ENCODE measurements at places on chromosomes 5 and 9. TPM values are rescaled to one million over a fixed set of nuclear protein-coding genes. Genes with fewer than 3 reads are reported as not detected.

- no peak overlapping the region for H3K4me3 ChIP-seq
- no peaks in the 10 kb centered on the region for H3K36me3 ChIP-seq
- no peaks in the 10 kb centered on the region for H3K27me3 ChIP-seq
- no peaks in the 10 kb centered on the region for H3K4me1 ChIP-seq
Observed at GRCh38 chr5:65446682-65447081, 35.0 kb downstream of the ADAMTS6 start.

OTULINL gene
- total RNA-seq: 19.8 TPM

- H3K4me1 ChIP-seq: no peaks in the 10 kb centered on the region
- no peaks in the 10 kb centered on the region for H3K36me3 ChIP-seq
- no peaks in the 10 kb centered on the region for H3K27me3 ChIP-seq
Observed at GRCh38 chr9:13352451-13352979, 73.0 kb upstream of the MPDZ start.

GRCh38 chr9:103458826-103459225, 463.7 kb downstream of the CYLC2 start:
- no peak for DNase-seq
- no peaks in the 10 kb centered on the region for H3K27me3 ChIP-seq
- no peak overlapping the region for H3K4me3 ChIP-seq

EQTN gene
- total RNA-seq: 2.4 TPM

DNA sequence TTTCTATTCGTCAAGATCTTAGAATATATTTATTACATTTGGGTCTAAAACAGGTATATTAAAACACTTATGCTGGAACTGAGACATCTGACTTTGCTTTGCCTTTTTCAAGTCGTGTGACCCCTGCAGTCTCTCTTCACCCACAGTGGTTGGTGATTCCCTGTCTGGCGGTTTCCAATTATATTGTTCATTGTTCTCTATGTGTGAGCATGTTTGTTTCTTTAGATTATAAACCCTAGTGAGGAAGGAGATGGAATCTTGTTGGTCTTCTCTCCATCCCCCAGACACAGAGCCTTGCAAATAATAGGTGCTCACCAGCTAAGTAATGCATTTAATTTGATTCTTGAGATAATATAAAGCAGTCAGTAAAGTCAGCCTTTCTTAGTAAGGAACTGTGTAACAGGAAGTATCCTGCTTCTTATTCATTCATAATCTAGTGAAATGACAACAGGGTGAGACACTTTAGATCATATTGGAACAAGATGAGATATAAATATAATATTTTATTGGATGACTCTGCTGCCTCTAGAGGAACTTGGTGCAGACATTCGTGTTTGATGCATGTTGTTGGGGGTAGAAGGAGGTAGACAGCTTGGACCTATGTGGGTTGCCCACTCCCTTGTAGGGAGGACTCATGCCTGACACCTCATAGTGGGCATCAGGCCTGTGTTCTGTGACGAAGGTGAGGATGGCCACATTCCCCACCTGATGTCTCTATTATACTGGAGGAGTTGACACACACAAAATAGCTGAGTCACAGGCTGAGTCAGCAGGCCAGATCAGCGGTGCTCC, 88.1 kb downstream of the FGF1 start:
- no peak overlapping the region for H3K4me3 ChIP-seq
- H3K27ac ChIP-seq: no peak overlapping the region
- peak; percentile 61 for DNase-seq
- H3K36me3 ChIP-seq: no peaks in the 10 kb centered on the region
- H3K27me3 ChIP-seq: no peaks in the 10 kb centered on the region

- H3K27me3 ChIP-seq: no peaks in the 10 kb centered on the region
- no peaks in the 10 kb centered on the region for H3K4me1 ChIP-seq
- DNase-seq: no peak
- H3K27ac ChIP-seq: no peak overlapping the region
- H3K36me3 ChIP-seq: peaks cover 66% of the 10 kb centered on the region
Observed at GRCh38 chr9:97573482-97574073, 59.6 kb downstream of the TSTD2 start.

PCAT7 gene
- total RNA-seq: 0.87 TPM

PPP3R2 gene
- total RNA-seq: not detected

NR2F1 gene
- total RNA-seq: 37.8 TPM

GRCh38 chr9:81103597-81104471, 585.5 kb downstream of the TLE1 start:
- peaks cover 4% of the 10 kb centered on the region for H3K27me3 ChIP-seq
- no peak overlapping the region for H3K4me3 ChIP-seq
- DNase-seq: no peak
- no peak overlapping the region for H3K27ac ChIP-seq
- H3K4me1 ChIP-seq: no peaks in the 10 kb centered on the region
- H3K36me3 ChIP-seq: no peaks in the 10 kb centered on the region

- H3K4me1 ChIP-seq: peaks cover 30% of the 10 kb centered on the region
- no peak for DNase-seq
- no peak overlapping the region for H3K27ac ChIP-seq
- H3K27me3 ChIP-seq: no peaks in the 10 kb centered on the region
Observed at GRCh38 chr9:92289708-92290390, 3.6 kb downstream of the IARS1 start.

IL9 gene
- total RNA-seq: not detected

DNA sequence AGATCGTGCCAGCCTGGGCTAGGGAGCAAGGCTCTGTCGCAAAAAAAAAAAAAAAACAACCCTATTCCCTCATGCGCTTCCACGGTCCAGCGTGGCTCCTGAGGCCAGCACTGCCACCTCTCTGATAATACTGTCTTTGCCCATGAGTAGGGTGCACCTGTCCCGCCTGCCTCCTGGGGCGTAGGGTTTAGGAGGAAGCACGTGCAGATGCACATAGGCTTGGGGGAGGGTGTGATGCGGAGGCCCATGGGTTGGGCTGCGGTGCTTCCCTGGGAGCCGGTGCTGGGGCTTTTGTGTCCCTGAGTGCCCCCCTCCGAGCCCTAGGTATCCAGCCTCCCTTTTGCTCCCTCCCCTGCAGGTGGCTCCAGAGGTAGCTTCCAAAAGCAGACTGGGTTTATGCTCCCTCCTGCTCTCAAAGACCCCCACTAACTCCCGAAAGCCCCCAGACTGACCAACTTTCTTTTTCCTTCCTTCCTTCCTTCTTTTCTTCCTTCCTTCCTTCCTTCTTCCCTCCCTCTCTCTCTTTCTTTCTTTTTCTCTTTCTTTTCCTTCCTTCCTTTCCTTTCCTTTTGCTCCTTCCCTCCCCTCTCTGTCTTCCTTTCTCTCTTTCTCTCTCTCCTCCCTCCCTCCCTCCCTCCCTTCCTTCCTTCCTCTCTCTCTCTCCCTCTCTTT, 12.8 kb downstream of the FGFR4 start:
- DNase-seq: no peak
- no peaks in the 10 kb centered on the region for H3K27me3 ChIP-seq
- H3K36me3 ChIP-seq: no peaks in the 10 kb centered on the region
- H3K4me3 ChIP-seq: no peak overlapping the region
- H3K27ac ChIP-seq: peak overlapping the region; percentile 73

GRCh38 chr5:10634050-10634449, 70.2 kb downstream of the ANKRD33B start:
- DNase-seq: no peak
- no peak overlapping the region for H3K27ac ChIP-seq
- H3K4me1 ChIP-seq: no peaks in the 10 kb centered on the region
- no peak overlapping the region for H3K4me3 ChIP-seq
- no peaks in the 10 kb centered on the region for H3K27me3 ChIP-seq
- no peaks in the 10 kb centered on the region for H3K36me3 ChIP-seq

- no peak overlapping the region for H3K4me3 ChIP-seq
- no peak overlapping the region for H3K27ac ChIP-seq
- H3K27me3 ChIP-seq: no peaks in the 10 kb centered on the region
- no peaks in the 10 kb centered on the region for H3K4me1 ChIP-seq
- no peaks in the 10 kb centered on the region for H3K36me3 ChIP-seq
Observed at GRCh38 chr9:70746316-70746715, 331.9 kb upstream of the KLF9 start.

Measured in stomach (tissue), 19 donors.